Smooth muscle cell of the brain vasculature (primary cell): ENCODE measurements at places on chromosomes 16 and 17.

- no peak for DNase-seq
Measured at GRCh38 chr17:63963123-63963522, 9.6 kb downstream of the SCN4A start.

DNA sequence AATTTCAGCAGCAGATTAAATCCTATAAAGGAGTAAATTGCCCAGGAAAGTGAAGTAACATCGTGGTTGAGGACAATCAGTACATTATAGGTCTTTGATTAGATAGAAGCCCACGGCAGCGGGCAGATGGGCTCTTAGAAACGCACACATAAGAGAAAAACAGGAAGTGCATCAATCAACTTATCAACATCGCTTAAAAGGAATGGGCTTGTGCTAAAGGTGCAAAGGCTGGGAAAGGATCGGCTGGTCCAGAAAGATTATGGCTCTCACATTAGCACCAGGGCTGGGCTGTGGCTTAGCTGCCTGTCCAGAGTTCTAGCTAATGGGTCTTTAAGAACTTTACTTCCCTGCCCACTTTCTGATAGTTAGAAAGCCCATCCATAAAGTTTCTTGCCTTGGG lies 292.0 kb upstream of the TNRC6C start:
- DNase-seq, result no peak

GRCh38 chr16:18975109-18975508 lies 8.6 kb upstream of the TMC7 start:
- no peak for DNase-seq

GRCh38 chr16:53159781-53160436 lies 105.1 kb downstream of the CHD9 start:
- peak; percentile 24 for DNase-seq

- DNase-seq, result no peak
Measured at GRCh38 chr17:65231086-65231485, 93.9 kb downstream of the RGS9 start.

DNA sequence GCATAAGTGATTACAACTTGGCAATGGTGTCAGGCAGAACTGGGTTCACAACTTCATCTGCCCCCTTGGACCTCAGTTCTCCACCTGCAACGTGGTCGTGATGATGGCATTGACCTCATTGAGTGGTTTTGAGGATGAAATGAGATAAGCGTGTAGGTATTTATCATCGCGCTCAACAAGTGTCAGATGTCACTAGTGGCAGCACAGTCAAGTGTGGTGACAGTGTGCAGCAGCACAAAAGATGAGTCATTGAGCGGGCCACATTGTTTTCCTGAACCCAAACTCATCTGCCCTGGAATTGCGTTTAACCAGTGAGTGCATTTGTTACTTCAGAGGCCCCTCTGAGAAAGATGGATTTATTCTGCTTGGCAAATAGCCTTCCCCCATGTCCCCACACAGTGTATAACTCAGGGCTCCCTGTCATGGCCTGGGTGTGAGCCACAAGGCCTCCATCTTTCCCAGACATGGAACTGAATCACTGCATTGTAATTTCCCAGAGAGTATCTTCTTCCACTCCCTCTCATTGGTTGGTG lies 20.9 kb downstream of the IRX3 start:
- no peak for DNase-seq

GRCh38 chr17:34620458-34620857 lies 41.1 kb downstream of the TMEM132E start:
- no peak for DNase-seq

DNA sequence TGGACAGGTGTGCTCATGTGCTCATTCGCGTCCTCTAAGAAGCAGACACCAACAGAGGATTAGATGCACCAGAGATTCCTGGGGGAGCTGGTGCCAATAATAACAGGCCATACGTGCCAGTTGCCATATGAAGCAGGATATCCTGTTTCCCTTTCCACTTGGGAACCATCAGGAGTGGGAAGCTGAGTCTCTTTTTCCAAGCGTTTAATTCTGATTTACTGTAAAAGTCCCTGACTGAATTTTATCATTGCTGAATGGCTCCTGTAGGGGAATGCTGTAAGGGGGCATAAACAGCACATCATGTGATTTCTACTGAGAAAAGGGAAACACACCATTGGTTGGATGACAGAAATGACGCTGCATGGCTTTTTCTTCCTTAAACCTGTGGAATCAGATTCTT lies 113.3 kb downstream of the IRF8 start:
- DNase-seq, result no peak

GRCh38 chr17:76239538-76240274 lies 587 bp downstream of the RNF157 start:
- no peak for DNase-seq

- no peak for DNase-seq
Measured at GRCh38 chr17:73196500-73196899, 3.6 kb downstream of the COG1 start.

DNA sequence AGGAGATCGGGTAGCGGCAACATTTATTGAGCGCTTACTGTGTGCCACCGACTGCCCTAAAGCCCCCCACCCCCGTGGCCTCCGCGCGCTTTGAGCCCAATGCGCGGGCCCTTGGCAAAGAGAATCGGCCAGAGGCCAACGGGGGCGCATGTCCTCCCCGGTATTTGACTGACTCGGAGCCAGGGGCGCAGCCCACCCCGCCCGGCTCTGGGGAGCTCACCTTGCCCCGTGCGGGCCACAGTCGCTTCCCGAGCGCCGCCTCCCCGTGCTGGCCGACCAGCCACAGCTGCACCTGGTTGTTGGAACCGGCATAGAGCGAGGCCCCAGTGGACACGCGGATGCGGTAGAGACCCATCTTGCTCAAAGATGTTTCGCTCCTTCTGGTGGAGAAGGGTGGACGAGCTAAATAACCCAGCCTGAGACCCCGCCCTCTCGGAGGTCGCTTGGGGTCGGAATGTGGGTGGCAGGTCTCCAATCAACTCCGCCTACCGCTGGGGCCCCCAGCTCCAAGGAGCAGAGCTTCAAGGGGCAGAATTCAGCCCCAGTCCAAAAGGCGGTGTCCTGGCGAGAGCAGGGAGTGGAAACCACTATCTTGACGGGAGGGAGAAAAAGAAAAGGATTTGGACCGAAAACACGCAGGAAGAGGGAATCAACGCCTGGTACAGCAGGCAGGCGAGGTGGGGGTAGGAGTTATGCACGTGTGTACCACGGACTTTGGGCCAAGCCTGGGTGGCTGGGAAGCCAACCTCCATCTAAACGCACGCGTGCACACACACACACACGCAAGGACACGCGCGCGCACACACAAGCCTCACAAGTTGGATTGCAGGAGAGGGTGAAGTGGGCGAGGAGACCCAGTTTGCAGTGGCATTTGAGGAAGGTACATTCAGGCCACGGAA lies at the start of gene ALOX15:
Gene ALOX15 (minus strand): TSS at position 382 of the 899 bp plus-strand sequence. CDS start 27 bp downstream, at position 355.
- no peak for DNase-seq

- DNase-seq, result no peak
Measured at GRCh38 chr16:78778101-78779004, 678.9 kb downstream of the WWOX start.

GRCh38 chr16:47499080-47499699 lies 38.1 kb downstream of the PHKB start:
- DNase-seq, result no peak

DNA sequence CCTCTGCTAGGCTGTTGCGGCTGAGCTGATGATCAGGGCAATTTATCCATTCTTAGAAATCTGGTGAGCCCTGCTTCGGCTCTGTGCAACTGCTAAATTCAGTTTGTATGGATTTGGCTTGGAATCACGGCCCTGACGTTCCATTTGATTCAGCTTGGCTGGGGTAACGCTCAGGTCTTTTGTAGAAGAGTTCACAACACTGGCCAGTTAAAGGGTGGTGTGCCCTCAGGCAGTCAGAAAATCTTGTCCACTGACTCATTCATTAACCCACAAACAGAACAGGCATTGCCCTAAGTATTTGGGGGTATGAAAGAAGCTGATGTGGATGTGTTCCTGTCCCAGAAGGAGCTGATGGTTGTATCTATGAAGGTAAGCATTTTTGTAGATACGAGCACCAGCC lies 53.9 kb downstream of the GNAO1 start:
- no peak for DNase-seq

DNA sequence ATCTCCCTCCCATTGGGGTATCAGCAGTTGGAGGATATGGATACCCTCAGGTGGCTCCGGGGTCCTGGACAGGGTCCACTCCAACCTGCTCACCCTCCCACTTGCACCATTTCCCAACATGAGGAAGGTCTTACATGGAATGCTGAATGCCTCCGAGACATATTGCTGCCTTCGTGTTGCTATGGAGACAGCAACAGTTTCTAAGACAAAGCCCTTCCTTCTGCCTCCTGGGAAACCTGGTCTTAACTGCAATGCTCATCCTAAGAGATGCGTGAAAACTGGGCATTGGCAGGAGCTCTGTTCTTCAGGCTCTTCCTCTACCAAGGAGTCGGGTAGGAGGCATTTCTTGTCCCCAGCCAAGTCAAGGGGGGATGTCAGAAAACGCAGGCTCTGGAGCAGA lies 45.2 kb downstream of the ST3GAL2 start:
- DNase-seq, result no peak

- no peak for DNase-seq
Measured at GRCh38 chr16:782766-783403, 5.3 kb downstream of the RPUSD1 start.

- no peak for DNase-seq
Measured at GRCh38 chr16:51870296-51870854, 676.6 kb downstream of the TOX3 start.

DNA sequence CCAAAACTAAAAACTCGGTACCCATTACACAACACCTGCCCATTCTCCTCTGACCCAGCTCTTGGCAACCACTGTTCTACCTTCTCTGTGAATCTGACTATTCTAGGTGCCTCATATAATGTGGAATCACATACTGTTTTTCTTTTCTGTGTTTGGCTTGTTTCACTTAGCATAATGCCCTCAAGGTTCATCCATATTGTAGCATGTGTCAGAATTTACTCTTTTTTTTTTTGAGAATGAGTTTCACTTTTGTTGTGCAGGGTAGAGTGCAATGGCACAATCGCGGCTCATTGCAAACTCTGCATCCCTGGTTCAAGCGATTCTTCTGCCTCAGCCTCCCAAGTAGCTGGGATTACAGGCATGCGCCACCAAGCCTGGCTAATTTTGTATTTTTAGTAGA lies 59.5 kb upstream of the RBL2 start:
- DNase-seq, result no peak

DNA sequence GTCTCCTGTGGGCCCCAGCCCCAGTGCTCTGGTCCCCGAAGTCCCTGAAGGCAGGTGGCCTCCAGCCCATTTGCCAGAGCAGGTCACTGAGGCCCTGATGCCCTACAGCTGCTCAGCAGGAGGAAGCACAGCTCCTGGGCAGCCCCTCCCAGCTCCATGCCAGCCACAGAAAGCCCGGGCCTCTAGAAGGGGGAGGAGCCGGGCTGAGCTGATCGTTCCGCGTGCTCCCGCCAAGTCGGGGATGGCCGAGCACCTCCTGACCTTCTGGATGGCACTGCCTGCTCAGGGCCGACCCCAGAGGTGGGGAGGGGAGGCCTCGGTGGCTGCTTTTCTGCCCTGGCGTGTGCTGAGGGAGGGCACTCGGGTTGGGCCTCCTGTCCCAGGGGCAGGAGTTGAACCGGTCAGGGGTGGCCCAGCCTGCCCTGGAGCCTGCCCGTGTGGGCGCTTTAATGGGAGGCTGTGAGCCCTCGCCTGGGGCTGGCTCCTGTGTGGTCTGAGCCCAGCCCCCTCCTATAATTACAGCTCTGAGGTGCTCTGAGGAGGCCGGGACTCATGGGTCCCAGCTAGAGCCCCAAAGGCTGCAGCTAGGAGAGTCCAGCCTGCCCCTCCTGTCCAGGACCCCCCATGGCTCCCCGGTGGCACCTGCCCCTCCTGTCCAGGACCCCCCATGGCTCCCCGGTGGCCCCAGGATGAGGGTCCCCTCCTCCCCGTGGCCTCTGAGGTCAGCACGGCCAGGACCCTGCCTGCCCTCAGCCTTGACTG lies 29.7 kb downstream of the ZFPM1 start:
- no peak for DNase-seq

DNA sequence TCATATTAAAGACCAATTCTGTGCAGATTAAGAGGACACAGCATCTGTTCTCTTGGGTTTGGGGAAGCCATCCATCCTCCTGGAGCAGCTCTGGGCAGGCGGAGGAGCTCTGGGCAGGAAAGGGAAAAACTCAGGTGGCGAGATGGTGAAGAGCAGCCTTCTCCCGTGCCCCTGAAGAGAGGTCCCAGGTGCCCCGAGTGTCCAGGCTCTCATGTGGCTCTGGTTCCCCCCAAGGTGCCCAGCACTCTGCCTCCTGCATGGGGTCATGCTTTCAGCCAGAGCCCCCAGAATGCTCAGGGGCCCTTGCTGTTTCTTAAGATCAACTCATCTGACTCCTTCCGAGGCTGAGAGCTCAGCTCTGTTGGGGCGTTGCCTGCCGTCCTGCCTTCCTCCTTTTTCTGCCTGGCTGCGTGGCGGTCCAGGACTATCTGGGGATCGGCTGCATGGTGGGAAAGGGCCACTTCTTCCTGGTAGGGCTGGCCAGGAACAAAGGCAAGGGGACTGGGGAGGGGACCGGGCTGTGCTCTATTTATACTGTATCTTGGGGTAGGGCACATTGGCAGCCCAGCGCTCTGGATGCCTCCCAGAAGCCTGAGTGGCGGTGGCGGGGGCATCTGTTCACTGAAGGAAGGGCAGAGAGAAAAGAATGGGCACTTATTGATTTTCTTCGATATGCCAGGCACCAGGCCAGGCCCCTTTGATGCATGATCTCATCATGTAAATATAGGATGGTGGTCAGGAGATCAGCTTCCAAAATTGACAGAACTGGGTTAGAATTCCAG lies 103.2 kb upstream of the SDK2 start:
- no peak for DNase-seq

- DNase-seq, result no peak
Measured at GRCh38 chr17:77498791-77499698, 358.3 kb downstream of the SEC14L1 start.

DNA sequence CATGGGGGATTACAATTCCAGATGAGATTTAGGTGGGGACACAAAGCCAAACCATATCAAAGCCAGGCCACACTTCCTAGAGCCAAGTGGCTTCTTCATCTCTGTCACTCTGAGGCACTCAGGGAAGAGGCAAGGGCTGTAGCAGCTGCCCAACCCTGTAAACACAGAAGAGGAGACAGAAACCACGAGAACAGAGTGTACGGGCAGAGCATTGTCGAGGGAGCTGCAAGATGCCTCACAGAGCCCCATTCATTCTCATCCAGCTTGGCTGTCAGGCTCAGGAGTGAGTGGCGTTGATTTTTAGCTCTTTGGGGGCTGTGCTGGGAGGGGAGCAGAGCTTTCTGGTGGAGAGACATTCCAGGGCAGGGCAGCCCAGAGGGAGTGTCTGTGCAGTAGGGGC lies 117.2 kb upstream of the SALL1 start:
- no peak for DNase-seq

- DNase-seq, result no peak
Measured at GRCh38 chr17:10109146-10109545, 89.3 kb downstream of the GAS7 start.

DNA sequence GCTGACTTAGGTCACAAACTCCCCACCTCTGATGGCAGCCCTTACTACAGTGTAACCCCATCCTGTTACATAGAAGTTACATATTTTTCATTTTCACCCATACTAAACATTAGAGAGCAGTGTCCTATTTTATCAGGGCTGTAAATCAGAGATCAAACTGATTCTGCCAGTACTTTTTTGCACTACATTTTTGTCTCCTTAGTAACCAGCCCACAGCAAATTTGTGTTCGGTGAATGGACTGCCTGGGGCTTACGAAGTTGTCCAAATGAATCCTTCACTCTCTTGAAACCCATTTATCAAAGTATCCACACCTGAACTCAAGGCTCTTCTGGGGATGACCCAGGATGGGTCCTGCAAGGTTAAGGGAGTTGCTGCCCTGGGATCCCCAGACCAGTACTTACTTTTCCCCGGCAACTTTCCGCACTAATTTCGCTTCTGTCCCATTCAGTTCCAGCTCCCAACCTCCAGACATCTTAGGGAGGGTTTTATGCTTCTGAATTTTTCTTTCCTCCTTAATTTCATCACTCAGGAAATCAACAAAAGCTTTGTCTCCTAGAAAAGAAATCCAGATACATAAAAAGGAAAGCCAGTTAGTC lies 1.1 kb downstream of the C1QBP start:
- DNase-seq, result no peak
